Left renal cortex interstitium (tissue), 4 donors: ENCODE measurements at places on chromosomes 1 and 21. TPM values are rescaled to one million over a fixed set of nuclear protein-coding genes. Genes with fewer than 3 reads are reported as not detected.

GRCh38 chr1:194164755-194165154, 978.3 kb upstream of the B3GALT2 start:
- DNase-seq: peak; percentile 7

- no peak for DNase-seq
Measured at GRCh38 chr1:201041011-201041410, 17.5 kb upstream of the KIF21B start.

DNA sequence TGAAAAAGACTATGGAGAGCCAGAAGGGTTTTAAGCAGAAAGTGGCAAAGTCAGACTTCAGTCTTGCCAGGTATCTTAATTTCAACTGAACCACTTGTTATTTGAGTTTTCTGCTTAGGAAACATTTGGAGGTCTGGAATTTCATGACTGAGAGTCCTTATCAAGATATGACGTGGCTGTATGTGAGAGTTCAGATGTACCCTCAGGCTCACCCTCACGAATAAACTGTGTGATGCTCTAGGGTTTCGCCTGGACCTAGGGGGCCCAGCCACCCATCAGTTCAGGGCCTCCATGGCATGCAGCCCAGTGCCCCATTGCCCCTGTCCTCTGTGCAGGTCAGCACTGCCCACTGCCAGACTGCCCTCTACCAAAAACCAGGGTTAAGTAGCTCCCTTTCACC, 30.6 kb upstream of the TADA1 start:
- DNase-seq: no peak

- DNase-seq: no peak
Measured at GRCh38 chr1:205570173-205570501, 61.7 kb downstream of the ELK4 start.

DNA sequence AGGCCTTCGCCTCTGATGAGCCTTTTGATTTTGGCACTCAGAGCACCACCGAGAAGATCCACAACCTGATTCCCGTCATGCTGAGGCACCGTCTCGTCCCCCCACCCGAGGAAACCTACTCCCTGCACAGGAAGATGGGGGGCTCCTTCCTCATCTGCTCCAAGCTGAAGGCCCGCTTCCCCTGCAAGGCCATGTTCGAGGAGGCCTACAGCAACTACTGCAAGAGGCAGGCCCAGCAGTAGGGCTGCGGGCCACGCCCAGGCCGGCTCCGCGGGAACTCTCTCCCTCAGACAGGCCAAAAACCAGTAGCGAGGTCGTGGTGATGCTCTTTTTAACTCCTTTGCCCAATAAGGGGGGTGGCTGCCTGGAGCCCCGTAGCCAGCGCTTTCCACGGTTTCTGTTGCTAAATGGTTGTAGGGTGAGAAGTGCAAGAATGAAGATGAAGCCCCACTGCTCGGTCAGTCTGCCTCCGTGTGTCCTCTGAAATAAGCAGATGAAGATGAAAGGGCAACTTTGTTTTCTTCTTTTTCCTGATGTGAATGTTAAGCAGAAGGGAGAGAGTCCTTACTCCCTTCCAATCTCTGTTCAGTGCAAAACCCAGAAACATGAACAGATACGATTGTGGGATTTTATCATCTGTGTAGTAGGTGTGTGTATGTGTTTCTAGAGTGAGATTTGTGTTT, 46.5 kb downstream of the COQ8A start:
- DNase-seq: no peak

- no peak for DNase-seq
Measured at GRCh38 chr1:179231923-179232322, 2.4 kb upstream of the ABL2 start.

DNA sequence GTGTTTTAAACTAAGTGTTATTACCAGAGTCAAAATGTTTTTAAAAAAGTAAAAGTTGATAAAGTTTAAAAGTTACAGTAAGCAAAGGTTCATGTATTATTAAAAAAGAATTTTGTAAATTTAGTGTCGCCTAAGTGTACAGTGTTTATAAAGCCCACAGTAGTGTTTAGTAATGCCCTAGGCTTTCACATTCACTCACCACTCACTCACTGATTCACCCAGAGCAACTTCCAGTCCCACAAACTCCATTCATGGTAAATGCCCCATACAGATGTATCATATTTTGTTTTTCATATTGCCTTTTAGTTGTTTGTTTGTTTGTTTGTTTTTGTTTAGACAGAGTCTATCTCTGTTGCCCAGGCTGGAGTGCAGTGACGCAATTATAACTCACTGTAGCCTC, 353.8 kb upstream of the PTBP2 start:
- no peak for DNase-seq

- no peak for DNase-seq
Measured at GRCh38 chr1:22711591-22712501, 1.2 kb downstream of the EPHB2 start.

DNA sequence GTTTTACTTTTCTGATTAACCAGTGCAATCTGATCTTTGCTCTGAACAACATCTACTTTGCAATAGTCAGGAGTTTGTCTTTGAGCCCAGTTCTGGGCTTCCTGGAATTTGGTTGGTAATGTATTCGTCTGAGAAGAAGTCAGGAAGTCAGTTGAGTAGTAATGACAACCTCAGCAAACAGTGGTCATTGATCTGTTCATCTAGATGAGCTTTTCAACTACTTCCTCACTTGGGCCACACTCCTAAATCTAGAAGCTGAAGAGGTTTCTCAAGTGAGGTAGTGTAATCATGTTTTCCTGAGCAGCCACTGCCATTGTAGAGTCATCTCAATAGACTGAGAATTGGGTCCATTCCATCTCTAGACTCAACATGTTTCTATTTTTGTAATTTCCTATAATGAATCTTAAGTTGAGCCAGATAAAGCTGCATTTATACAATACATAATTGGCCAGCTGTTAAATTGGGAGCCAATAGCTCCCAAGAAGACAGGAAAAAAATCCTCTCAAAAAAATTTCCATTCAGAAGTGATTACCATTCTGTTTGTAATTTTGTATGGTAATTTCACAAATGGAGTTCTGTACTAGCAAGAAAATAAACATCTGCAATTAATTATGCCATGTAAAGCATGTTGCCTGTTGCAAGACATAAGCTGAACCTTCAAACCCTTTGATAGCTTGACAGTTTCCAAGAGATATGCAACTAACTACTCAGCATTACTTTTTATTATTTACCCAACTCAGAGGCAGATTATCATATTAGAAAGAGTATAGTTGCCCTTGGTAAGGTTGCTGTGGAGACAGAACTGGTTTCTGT, 49.6 kb downstream of the WDR64 start:
- DNase-seq: no peak

GRCh38 chr21:20902511-20902910, 95.7 kb upstream of the NCAM2 start:
- no peak for DNase-seq

GRCh38 chr21:33470701-33471100, 9.1 kb downstream of the TMEM50B start:
- no peak for DNase-seq

GRCh38 chr1:35454616-35455015, 102.6 kb downstream of the KIAA0319L start:
- DNase-seq: no peak

DNA sequence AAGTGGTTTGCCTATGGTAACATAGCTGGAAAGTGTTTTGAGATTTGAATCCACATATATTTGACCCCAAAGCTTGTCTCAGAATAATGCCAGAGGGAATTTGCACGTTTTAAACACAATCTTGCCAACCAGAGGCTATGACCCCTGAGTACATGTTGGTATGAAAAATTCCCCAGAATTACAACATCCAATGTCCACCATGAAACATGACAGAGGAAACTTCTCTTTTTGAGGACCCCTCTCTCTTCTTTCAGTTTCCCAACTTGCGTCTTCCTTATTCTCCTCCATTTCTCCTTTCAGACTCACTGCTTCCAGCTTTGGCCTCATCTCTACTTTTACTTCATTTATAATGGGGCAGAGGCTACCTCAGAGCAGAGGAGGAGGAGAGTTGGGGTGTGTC, 5.5 kb upstream of the KCNJ9 start:
- no peak for DNase-seq

- no peak for DNase-seq
Measured at GRCh38 chr21:41406340-41406739, 19.7 kb upstream of the MX1 start.

GRCh38 chr1:59071876-59072582, 224.9 kb upstream of the FGGY start:
- no peak for DNase-seq

DNA sequence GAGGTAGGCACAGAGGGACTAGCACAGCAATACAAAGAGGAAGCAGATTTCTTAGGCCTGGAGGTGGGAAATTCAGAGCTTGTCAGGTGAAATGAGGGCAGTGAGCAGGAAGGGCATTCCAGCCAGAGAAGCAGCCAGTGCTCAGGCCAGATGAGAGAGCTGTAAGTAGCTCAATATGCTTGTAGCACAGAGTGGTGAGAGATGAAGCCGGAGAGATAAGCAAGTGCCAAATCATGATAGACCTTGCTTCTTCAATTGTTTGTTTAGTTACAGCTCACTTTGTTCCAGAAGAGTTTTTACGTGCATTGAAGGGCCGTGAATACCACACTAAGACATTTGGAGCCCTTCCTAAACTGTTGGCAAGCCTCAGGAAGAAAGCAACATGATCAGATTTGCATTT, 42.0 kb upstream of the ADAMTS1 start:
- no peak for DNase-seq

DNA sequence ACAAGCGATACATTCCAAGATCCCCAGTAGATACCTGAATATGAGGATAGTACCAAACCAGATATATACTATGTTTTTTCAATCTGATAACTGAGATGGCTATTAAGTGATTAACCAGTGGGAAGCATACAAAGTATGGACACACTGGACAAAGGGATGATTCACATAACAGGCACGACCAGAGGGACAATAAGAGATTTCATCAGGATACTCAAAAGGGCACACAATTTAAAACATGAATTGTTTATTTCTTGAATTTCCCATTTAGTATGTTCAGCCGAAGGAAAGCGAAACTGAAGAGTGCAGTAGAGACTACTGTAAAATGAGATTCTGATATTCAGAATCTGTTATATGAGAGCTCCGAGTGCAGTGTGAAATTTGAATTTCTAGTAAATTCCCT, 10.6 kb downstream of the ZZZ3 start:
- DNase-seq: no peak

- DNase-seq: no peak
Measured at GRCh38 chr1:66519992-66520391, 14.0 kb upstream of the SGIP1 start.

- no peak for DNase-seq
Measured at GRCh38 chr1:1199141-1199960, 7.0 kb downstream of the TNFRSF18 start.

DNA sequence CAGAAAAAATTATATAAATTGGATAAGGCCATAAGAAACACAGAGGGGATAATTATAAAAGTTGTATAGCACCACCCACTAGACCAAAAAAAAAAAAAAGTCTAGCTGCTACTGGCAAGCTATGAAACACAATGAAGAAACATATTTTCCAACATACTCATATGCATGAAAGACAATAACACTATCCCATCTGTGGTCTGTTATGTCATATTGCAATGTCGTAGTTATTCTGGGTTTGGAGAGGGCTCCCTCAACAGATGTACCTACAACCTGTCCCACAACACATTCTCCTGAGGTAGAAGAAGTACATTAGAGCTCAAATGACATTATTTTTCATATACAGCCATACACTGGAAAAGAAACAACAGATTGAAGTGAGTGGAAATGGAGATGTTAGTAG, 517.6 kb upstream of the ADGRL4 start:
- no peak for DNase-seq

DNA sequence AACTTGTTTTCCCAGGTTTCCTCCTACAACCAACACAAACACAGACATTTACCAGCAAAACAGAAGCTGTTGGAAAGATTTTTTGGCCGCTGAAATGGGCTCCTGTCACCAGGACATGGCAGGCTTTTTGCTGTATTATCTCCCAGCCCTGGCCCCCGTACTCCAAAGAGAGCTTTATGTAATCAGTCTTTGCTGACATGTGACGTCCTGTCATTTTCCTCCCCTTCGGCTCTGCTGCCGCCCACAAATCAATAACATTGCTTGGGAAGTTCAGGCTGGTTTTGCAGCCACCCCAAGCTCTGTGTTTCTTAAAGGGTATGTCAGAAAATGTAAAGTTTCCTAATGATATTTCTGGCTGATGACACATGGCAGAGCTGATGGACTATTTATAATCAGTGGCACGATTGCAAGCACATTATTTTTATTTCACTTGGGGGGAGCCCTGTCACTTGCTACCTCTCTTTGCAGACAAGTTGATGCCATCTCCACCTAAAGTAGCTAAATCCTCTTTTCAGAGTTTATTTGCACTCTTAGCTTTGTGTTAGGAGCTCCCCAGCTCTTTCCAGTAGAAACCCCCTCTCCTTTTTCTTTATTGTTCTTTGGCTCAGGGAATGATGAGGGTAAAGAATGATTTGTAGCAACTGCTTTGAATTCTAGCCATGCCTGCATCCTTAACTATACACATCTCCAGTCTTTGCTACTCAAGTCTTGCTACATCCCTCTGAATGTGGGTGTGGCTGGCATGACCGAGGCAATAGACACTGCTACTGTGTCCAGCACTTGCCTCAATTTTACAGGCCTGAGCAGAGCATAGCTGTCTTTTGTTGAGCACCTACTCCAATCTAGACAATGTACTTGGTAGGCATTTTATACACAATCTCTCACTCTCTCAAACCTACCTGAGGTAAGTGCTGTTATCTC, 67.3 kb downstream of the ELAVL4 start:
- no peak for DNase-seq

DNA sequence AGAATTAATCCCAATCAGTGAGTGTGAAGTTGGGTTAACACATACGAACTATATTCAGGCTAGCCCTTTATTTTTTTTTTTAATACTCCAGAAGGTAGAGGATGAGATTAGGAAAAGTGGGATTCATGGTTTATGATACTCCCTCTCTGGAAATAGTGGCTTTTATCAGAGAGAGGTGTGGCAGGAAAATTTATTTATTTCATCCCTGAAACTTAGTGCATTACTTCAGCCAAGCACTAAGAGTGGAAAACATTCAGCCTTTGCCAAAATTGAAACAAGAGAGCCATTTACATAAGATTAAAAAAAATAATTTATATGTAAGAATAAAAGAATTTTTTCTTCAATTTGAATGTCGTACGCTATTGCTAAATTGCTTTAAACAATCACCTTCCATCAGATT, 35.0 kb downstream of the MTR start:
- no peak for DNase-seq

- no peak for DNase-seq
Measured at GRCh38 chr1:156841295-156841855, 17.5 kb downstream of the INSRR start.

Gene CLCA1
- polyA plus RNA-seq: not detected

Gene ZNF683
- 0.14 TPM for polyA plus RNA-seq

Gene ITGB2
- polyA plus RNA-seq: 21.6 TPM

Gene CACNA1E
- polyA plus RNA-seq: 0.14 TPM

Gene FMO5
- 9.3 TPM for polyA plus RNA-seq
